CD4-positive, alpha-beta T cell treated with Interleukin-17A for 1 hour (primary cell): ENCODE measurements at places on chromosomes 13 and 19.

DNA sequence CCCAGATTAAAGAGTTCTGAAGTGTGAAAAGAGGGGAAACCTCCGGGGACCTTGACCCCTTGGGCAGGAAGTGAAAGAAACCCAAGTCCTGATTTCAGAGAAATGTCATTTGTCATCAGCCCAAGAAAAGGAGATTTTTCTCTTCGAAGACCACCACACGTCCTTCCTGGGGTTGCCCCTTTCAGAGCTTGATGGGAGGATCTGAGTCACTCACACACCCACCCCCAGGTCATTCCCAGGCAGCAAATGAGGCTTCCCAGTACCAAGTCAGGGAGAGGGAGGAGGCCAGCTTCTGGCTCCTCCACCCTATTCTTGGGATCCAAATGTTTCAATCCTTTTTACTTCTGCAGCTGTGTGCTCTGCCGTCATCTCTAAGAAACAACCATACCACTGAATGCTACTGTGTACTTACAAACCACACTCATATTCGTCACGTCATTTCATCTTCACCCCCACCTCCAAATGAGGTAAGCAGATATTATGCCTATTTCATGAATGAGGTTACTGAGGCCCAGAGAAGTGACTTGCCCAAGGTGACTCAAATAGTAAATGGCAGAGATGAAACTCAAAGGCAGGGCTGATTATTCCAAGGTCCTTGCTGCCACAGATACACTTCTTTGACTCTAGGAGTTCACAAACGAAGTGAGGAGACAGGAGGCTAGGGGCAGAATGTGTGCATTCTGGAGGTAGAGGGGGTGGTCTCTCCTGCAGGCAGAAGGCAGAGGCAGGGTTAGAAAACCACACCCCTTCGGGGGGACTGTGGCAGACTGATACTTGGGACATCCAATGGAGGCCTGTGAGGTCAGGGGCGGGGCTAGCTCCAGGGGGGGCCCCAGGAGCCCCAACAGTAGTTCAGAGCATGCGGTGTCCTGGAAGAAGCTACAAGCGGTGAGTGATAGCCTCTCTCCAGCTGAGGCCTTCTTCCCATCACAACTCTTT, 5.0 kb upstream of the KMT2B start:
- peak; percentile 58 for DNase-seq

DNA sequence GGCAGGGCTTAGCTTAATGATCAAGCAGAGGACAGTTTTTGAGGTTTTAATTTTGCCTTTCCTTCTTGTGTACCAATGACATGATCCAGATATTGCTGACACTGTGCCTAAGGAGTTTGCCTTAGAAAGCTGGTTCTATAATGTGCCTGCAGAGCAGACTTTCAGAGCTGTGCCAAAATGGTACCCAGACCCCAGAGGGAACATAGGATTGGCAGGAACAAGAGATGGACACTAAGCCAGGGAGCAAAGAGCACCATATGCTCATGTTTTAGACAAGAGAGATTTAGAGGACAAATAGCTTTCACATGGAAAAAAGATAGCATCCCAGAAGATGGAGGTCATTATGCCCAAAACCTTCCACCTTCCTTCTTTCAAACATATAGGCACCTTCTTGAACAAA, 1241.5 kb upstream of the SPRY2 start:
- no peak for DNase-seq

GRCh38 chr19:39369200-39369599, 21.7 kb downstream of the PAF1 start:
- no peak for DNase-seq

GRCh38 chr19:13885826-13886365, 9.0 kb downstream of the NANOS3 start:
- no peak for DNase-seq

DNA sequence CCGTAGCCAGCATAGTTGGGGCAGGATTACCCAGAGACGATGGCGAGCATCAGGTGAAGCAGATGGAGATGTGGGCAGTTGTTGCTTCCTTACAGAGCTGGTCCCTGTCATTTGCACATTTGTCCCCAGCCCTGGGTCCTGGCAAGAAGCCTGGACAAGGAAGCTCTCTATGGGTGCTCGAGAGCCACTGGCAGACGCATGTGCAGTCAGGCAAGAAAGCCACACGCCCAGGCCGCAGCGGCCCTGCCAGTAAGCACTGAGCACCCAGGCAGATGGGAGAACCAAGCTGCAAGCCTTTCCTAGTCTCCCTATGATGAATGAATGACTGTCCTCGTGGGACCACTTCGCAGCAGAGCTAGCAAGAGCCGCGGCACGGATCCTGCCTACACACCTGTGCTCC, 182.8 kb downstream of the FOXO1 start:
- DNase-seq, result no peak

DNA sequence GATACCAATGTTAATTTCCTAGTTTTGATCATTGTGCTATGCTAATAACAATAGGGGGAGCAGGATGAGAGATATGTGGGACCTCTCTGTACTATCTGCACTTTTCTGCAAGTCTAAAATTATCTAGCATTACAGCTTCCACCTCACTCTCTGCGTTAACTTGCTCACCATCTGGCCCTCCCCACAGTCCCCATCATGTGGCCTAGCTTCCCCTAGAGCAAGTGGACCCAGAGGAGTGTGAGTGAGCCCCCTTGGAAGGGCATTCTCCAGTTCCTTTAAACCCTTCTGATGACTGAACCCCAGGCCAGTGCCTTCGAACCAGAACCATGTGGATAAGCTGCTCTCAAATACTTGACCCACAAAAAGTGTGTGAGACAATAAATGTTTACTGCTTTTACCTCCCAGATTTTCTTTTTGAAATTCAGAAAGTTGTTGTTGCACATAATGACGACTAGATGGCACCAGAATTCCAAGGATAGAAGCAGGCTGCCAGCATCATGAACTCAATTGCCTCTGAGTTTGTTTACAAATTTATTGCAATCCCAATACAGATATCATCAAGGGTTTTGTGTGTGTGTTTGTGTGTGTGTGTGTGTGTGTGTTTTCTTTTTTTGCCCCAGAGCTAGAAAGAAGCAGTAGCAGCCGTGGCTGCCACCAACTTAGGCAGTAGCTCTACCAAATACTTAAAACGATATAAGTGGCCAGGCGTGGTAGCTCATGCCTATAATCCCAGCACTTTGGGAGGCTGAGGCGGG, 49.0 kb upstream of the ZNF780A start:
- DNase-seq, result peak; percentile 69

DNA sequence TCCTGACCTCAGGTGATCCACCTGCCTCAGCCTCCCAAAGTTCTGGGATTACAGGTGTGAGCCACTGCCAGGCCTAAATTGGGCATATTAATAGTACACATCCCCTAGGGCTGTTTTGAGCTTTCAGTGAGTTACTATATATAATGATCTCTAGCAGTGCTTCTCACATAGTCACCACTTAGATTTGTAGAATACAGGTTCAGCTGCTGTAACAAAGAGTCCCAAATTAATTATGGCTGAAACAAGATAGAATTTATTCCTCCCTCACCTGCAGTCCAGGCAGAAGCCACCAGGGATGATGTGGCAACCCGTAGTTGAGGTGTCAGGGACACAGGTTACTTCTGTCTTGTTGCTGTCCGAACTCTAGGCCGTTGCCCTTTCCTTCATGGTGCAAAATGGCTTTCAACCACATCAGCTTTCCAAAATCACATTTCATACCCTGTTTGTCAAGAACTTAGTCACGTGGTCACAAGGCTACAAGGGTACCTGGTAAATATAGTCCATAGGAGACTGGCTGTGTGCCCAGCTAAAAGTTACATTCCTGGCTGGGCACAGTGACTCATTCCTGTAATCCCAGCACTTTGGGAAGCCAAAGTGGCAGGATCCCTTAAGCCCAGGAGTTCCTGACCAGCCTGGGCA, 2.9 kb downstream of the PROSER3 start:
- DNase-seq, result no peak

GRCh38 chr13:20126541-20127261, 34.2 kb downstream of the GJA3 start:
- DNase-seq, result no peak

- DNase-seq, result no peak
These were observed 1664.0 kb downstream of the EFNB2 start for GRCh38 chr13:104871456-104871855.

GRCh38 chr13:29543230-29544215, 52.0 kb downstream of the SLC7A1 start:
- no peak for DNase-seq

GRCh38 chr19:45211751-45212381, 33.3 kb downstream of the BLOC1S3 start:
- DNase-seq, result no peak

DNA sequence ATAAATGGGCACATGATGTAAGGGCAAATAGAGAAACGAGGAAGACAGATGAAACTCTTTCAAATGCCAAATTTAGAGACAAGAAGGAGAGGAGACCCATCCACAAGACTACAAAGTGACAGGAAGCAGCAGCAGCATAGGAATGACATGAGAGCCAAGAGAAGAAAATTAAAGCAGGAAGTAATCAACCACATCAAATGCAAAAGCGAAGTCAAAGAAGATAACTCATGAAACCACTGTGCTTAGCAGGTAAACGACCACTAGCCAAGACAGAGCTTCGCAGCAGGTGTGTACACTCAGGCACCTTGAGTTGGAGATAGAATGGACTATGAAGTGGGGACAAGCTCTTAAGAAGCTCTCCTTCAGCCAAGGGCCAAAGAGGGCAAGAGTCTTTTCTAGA, 64.1 kb downstream of the KLF12 start:
- DNase-seq, result peak; percentile 77

GRCh38 chr19:18764591-18765051, 26.5 kb downstream of the COMP start:
- no peak for DNase-seq

DNA sequence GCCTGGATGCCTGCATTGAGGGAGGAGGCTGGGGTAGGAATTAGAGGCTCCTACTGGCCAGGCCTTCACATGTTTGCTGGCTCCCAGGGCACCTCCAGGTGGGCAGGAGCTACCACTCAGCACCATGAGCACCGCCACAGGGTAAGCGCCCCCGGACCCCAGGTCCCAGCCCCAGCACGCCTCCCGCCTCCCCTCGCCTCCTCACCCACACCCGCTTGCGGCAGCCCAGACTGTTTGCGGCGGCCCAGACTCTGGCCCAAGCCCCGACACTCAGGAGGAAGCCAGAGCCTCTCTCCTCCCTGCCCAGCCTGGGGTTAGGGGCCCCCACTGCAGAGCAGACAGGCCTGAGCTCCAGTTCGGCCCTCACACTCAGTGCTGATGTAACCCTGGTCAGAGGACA, 652 bp downstream of the EPS8L1 start:
- DNase-seq, result no peak

- DNase-seq, result no peak
These were observed 1627.0 kb upstream of the PCDH20 start for GRCh38 chr13:63042686-63043085.

DNA sequence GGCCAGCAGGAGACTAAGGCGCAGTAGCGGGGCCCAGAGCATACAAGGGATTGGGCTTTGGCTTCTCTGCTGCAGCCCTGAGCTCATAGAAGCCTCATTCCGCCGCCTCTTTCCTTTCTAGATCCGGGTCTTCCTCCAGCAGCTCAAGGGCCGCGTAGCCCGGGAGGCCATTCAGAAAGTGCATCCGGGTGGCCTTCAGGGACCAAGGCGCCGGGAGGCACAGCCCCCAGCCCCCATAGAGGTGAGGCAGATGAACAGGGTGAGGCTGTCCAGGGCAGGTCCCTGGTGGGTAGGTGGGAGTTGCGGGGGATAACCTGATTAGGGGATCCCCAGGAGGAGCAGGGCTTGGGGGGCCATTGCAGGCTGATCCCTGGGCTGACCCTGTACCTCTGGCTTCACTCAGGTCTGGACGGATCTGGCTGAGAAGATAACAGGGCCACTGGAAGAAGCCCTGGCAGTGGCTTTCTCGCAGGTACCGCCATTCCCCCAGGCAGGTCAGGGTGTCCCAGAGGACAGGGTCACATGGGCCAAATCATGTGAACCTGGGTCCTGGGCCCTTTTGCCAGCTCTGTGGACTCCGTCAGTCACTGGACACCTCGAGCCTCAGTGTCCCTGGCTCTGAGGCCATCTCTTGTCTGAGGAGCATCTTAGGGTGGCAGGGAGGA, 1.3 kb downstream of the SNAPC2 start:
- DNase-seq, result no peak

DNA sequence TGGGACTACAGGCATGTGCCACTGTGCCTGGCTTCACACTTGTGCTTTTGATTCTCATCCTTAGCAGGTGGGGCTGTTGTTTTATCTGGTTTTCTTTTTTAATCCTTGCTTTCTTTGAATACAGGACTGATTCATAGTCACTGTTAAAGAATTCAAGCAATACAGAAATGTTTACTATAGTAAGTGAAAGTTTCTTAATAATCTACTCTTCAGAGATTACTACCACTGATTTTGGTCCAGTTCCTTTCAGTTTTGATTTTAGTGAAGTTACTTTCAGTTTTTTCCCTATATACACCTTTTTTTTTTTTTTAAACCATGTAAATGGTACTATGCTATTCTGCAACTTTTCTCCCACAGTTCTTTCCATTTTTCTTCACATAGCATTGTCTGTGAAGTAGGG, 53.6 kb downstream of the GATAD2A start:
- DNase-seq, result peak; percentile 60

- DNase-seq, result no peak
These were observed 1.6 kb upstream of the PDE4C start for GRCh38 chr19:18227781-18228271.

DNA sequence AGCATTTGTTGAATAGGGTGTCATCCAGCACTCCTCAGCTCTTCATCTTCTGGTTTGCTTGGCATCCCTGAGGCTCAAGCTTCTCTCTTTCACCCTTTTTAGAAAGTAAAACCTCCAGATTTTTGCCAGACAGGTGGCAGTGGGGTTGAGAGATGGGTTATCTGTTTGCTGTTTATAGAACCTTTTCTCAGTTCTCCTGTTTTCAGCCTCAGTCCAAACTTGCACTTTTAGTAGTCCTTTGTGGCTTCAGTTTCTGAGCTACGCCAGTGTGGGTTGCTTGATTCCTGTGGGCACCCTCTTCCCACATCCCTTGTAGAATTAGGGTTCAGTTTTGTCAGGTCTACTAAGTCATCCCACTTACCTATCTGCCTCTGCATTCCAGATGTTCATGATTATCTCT, 147.9 kb downstream of the PAN3 start:
- no peak for DNase-seq

DNA sequence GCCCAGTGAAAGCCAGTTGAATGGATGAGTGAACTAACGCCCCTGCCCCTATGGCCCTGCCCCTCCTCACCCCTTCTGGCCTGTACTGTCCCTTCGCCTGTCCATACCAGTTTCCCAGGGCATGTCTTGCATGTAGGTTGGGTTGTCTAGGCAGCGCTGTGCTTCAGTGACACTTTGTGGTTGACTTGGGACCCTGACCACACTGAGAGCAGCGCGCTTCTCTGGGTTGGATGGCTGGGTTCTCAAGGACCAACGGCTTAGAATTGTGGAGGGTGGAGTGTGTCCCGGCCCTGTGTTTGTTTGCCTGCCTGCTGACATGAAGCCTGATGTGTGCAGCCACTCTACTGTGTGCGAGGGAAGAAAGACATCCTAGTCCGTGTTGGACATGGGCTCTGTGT, 15.8 kb downstream of the GATAD2A start:
- no peak for DNase-seq

GRCh38 chr19:54573330-54573872, at the start of gene LILRA2:
TSS of gene LILRA2 (plus strand) at chr19:54573790. CDS start at chr19:54573879, 89 bp downstream.
- no peak for DNase-seq

GRCh38 chr13:79226250-79226649, 179.8 kb downstream of the RBM26 start:
- no peak for DNase-seq

- peak; percentile 70 for DNase-seq
These were observed 9.7 kb upstream of the USE1 start for GRCh38 chr19:17205237-17206140.
